ENCODE measurements at places on chromosomes 5 and 9.

DNA sequence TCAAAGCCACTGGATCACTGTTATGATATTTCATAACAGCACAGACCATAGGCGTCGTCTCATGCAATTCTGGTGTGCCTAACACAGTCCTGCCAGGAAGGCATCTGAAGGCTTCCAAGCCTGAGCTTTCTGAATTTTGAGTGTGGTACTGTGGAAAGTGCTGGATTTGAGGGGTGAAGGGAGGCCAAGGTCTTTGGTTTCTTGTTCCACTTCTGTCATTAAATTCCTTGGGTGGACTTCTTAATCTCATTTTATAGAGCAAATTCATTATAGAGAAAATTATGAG lies 441.3 kb upstream of the PIK3R1 start:
- no peak for DNase-seq

DNA sequence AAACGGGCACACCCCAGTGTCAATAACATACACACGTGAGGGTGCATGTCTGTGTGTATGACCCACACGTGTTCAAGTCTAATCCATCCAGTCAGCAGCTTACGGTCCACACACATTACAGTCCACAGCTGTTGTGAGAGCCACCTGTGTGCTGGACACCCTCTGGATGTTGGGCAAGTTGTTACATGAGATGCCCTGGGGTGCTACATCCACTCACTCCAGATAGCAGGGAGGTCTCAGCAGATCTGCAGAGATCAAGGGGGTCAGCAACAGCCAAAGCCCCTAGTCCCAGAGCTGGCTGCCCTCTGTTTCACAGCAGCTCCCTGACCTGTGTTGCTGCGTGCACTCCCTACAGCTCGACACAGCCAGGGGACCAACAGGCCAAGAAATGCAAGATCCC lies 4.3 kb upstream of the AIF1L start:
- no peak for DNase-seq

DNA sequence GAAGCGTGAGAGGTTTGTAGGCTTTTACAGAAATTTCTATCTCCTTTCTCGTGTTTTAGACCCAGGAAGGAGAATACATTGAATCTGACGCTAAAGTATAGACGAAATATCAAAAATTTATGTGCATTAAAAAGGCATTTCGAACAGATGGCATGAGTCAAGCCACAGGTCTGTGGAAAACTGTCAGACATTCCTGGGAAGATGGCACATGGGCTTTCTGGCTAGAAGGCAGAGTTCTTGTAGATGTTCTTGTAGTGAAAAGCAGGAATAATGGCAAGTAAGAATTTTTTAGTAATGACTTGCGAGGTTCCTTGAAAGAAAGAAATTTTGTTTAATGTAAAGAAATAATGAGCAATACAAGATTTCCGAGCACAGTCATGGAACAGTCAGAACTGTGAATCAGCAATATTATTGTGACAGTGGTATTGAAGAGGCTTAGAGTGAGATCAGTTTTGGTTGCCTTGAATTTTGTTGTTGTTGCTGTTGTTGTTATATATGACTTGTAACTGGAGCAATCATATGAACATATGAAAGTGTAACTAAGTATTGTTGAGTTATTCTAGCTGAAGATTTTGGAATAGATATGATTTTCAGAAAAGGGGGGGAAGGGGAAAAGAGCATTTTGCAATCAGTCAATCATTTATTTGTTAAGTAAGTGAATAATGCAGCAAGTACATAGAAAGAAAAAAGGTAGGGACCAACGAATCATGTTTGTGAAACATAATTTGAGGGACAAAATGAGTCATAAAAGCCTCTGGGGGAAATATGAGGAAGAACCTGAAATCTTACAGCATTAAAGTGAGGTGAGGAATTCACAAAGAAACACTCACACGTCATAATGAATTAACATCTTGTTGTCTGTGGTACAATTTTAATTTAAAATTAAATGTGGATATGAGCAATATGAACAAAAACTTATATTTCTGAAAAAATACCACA lies 339.0 kb upstream of the CTNND2 start:
- DNase-seq = no peak

- DNase-seq = no peak
Measured at GRCh38 chr9:124202447-124202971, 55.2 kb upstream of the NEK6 start.

DNA sequence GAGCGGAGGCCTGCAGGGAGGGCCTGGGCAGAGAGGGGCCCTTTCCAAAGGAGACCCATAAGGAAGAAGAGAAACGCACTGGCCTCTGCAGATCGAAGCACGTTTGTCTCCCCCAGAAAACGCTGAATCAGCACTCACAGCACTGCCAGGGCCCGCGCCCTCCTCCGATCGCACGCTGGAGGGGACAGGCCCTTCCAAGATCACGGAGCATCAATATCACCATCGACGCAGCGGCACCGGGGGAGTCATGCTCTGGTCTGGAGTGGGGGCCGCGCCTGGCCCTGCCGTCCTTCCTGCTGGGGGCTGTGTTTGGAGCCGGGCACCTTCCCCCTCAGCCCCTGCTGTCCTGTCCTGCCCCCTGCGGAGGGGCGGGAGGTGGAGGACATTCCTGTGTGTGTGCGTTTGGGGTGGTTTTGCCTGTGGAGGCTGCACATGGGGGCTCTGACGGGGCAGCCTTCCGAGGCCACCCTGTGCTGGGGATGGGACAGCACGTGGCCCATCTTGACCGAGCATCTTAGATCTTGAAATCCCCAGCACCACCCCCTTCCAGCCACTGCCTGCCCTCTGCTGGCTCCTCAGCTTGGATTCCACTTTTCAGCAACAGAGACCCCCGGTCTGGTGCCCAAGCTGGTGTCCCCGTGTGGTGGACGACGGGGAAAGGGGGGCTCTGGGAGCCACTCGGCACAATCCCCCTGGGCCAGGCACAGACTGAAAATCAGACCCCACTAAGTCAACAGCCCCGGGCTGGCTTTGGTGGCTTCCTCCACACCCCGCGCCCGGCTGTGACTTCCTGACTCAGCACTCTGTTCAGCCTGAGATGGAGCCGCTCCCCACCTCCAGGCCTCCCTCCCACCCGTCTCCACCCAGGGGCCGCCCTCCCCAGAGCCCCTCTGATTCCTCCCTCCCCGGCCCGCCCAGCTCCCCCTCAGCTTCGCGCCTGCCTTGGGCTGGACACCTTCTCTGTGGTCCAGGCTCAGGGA lies 8.3 kb downstream of the TMEM250 start:
- no peak for DNase-seq

DNA sequence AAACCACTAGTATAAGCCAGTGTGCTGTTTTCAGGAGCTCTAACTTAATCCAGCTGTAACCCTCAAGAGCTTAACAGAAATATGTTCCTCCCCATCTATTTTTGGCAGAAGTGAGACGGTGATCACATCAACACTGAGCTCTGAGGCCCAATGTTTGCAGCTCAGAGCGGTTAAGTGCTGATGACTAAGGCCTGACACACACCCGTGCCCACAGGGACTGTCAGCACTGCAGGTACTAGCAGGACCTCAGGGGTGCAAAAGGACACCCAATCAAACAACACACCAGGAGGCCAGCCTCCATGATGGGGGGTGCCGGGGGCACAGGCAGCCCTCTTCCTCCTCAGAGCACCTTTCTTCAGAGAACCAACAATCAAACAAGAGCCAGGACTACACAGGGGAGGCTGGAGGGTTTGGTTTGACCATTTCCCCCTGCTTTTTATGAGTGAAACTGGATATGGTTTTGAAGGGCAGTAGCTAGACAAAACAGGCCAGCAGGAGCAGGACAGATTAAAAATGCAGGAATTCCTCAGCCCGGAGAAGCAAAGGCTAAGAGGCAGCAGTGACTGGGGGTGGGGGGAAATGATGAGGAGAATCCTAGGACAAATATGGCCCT lies 61.3 kb downstream of the RAPGEF1 start:
- peak; percentile 57 for DNase-seq

DNA sequence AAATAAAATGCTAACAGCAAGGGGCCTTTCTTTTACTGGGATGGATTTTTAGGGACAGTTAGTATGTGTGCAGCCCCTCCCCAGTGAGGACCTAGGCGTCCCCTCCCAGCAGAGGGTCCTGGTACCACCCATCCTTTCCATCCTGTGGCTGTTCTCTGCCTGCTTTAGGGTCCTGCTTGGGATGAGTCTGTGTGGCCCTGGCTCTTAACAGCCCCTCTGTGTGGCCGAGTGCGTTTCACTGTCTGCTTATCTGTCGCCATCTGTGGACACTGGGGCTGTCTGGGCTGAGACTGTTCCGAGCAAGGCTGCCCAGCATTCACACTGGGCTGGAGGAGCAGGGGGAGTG lies 17.0 kb downstream of the WNK2 start:
- DNase-seq = no peak

DNA sequence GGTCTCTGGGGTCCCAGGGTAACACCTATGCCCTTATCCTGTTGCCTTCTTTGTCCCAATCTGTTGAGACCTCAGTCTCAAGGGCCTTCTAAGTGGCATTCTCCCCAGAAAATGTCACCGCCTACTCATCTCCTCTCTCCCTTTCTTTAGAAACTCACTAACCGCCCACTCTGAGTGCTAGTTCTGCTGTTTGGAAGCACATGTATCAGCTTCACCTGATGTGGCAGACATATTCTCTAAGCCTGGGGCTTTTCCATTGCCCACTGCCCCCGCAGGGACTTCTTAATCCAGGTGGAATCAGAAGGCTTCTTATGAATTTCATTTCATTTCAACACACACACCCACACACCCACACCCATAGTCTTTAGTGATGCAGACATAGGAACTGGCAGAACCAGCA lies 165.1 kb downstream of the ASTN2 start:
- DNase-seq = no peak

GRCh38 chr5:169029661-169030274 lies 271.2 kb downstream of the SLIT3 start:
- DNase-seq = no peak

DNA sequence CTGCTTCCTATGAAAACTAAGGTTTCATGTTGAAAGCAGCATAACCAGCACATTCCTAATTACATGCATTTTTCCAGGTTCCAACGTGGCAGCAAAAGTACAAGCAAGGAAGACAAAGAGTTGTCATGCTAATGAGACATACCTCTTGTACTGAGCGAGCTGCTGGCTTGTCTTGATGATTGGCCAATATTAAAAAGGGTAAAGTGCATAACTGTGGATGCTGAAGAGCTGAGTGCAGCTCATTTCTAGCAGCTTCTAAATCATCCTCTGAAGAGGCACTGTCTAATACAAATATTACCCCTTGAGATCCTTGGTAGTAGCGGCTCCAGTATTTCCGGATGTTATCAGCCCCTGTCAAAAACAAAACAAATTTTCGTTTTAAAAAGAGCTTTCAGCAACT lies 197.3 kb downstream of the ARL15 start:
- DNase-seq = no peak

GRCh38 chr9:16825971-16826625 lies 44.4 kb downstream of the BNC2 start:
- DNase-seq = no peak

DNA sequence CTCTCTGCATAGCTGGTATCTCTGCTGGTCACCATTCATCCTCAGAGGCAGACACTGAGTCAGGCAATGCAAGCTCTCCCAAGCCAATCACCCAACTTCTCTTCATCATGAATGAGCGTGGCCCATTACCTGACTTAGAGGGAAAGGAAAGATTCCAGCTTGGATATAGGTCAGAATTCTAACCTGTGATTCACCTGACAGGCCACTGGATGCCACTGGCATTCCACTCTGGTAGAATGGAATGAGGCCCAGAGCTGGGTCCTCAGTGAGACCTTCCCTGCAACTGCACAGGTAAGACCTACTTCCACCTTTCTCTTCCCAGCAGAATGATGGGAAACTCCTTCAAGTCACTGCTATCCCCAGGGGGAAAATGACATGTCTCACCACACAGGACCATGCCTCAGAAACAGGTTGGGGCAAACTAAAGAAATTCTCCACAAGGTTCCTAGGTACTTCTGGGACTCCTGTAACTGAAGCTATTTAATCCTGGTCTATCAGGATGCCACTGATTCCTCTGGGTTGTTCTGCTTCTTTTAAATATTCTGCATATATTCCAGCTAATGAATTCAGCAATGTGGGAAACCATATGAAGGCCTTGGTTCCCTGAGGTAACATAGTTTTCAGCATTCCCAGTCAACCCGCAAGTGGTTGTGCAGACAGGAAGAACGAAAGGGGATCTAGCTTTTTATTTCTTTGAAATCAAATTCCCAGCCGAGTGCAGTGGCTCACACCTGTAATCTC lies 62.0 kb downstream of the SUSD1 start:
- peak; percentile 1 for DNase-seq

DNA sequence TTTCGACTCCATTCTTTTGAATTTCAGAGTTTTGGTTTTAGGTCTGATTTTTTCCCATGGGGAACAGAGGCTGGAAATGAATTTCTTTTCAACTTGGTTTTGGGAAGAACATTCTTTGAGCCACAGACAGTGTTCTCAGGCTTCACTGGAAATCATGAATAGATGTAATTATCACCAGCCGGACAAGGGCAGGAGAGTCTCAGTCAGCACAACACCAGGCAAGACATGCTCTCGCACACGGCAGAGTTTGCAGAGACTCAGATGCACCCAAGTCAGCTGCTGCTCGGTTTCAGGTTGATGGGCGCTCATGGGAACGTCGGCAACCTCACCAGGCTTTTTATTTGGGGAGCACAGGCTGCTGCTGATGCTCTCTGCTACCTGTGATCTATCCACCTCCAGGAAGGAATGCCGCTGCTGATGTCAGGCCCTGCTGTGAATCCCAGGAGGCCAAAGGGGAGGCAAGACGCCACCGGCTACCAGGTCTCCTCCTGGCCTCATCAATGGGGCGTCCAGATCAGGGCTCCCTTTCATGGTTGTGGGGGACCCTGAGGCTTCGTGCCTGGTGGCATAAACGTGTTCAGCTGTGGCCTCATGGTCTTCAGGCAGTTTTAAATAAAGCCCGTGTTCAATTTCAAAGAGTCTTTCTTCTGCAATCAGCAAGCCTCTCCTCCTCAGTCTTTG lies 332.3 kb upstream of the IRX4 start:
- DNase-seq = no peak

GRCh38 chr9:29214154-29214689 lies 1640.9 kb upstream of the C9orf72 start:
- no peak for DNase-seq

DNA sequence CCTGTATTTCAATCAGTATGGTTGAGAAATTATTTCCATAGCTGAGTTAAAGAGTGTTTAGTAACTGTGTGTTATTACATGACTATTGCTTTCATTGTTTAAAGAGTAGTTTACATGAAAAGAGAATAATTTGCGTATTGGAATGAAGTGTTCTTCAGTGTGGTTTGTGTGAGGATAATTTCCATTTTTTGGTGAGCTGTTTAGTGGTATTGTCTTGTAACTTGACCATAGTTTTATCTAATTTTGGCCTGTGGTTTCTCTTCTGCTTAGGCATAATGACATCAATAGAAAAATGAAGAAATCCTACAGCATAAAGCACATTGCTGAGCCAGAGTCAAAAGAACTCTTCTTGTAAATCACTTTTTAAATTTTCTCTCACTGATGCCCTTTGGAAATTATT lies 151.2 kb downstream of the SNCAIP start:
- no peak for DNase-seq

All from T follicular helper cell (primary cell).